NCI-H1048 (cell line): ENCODE measurements at places on chromosomes 6 and 20.

- no peak for DNase-seq
Observed at GRCh38 chr6:150876598-150876997, 11.1 kb downstream of the MTHFD1L start.

DNA sequence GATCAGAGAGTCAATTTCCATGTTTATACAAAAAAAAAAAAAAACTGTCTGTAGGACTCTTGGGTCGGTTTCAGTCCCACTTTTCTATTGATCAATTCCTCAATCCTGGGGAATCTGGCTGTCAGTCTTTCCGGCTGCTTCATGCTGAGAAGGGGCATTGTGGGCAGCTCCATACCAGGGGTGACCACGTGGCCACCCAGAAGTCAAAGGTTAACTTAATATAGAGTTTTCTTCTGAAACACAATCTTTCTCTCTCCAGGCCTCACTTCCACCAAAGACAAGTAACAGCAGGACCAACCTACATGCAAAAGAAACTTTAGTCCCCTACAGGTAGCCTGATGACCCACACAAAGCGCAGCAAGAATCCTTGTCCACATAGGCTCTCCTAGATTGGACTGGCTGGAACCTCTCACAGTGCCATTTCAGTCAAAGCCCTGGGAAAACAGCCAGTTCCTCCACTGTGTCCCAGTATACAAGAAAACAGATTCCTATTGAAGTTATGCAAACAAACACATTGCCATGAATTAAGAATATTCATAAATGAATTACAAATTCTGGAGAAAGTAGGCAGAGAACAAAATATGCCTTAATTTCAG, 18.5 kb upstream of the SERPINB9 start:
- no peak for DNase-seq

GRCh38 chr6:3324262-3324942, 65.7 kb downstream of the PSMG4 start:
- no peak for DNase-seq

- DNase-seq = peak; percentile 99
Observed at GRCh38 chr6:41072836-41073202, at the start of gene NFYA. Gene NFYA, plus strand, starts transcription at chr6:41072974. Its CDS starts 6,116 bp downstream, at chr6:41079090.

GRCh38 chr6:109783250-109783986, 92.3 kb downstream of the FIG4 start:
- DNase-seq = no peak

GRCh38 chr20:36030149-36030548, 61.8 kb downstream of the CNBD2 start:
- DNase-seq = no peak

- DNase-seq = no peak
Observed at GRCh38 chr6:145502416-145502815, 232.9 kb downstream of the EPM2A start.

DNA sequence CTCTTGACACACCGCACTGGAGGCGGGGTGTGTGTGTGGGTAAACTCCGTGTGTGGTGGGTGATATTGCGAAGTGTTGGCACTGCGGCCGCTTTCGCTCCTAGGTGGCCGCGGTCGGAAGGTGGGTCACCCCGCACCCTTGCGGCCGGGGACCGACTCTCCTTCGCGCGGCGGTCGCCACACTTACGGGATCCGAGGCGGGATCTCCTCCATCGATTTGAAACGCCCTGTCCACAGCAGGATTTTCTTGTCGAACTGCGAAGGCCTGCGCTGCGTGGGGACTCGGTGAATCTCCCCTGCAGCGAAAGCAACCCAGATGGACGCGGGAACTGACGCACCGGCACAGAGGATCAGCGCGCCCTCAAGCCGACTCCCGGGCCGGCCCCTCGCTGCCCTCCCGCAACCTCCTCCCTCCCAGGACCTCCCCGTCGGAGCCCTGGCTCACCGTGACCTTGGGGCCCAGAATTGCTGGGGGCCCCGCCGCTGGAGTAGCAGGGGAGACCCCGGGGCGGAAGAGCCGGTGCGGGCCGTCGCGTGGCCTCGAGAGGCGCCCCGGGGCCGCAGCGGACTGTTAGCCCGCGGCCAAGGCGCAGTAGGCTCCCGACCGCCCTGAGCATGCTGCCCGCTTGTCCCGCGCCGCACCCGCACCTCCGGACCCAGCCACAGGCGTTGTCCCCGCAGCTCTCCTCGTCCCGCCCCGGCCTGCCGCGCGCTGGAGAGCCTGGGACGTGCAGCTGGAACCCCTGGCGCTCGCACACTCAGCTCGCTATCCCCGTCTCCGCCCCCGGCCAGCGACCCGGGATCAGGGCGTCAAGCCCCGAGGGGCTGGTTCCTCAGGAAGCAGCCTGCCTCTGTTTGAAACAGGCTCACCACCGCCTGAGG, at the start of gene FAM162B:
FAM162B (minus strand) TSS at position 759 of the 881 bp plus-strand sequence; CDS start at position 616, 143 bp downstream.
- DNase-seq = no peak
